ENCODE measurements at places on chromosomes 5 and 9.

GRCh38 chr9:129336601-129337331 lies 158.7 kb upstream of the IER5L start:
- DNase-seq: no peak

- DNase-seq: no peak
These were observed 317.5 kb downstream of the PIK3R1 start for GRCh38 chr5:68533051-68533450.

DNA sequence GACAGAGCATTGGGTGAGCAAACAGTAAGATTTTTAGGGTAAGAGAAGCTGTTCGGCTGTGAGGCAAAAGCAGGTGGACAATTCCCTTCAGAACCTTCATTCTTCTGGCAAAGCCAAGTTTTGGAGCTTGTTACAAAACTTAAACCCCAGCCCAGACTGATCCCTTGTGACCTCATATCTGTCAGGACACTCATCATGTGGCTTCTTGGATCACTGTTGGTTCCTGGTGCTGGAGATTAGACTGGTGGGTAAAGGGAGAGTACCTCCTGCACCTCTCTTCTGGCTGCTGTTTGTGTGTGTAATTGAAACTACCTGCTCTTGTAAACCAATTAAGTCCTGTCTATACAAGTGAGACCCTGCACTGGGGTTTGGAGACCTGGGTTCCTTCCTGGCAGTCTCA lies 21.0 kb downstream of the LARP1 start:
- DNase-seq: no peak

DNA sequence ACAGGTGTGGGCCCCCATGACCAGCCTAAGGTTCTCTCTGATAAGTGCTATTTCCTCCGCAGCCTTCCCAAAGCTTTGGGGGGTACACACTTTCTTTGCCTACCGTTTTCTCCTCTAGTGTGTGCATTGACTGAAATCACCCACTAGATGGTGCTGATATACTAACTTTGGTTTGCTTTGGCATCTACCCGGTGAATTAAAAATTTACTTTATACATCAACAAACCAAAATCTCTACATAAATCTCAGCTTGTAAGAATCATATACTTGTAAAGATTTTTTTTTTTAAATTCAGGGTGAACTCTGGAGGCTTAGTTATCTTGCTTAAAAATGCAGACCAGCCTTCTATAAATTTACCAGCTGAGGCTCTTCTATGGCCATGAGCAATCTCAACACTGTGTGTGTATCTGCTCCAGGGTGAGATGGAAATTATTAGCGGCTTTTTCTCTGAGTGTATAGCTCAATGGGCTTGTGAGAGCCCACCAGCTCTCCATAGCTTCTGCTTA lies 475.7 kb upstream of the TNC start:
- no peak for DNase-seq

GRCh38 chr5:139393497-139394122 lies 1.3 kb downstream of the PROB1 start:
- DNase-seq: no peak

GRCh38 chr9:16705111-16705604 lies 165.3 kb downstream of the BNC2 start:
- no peak for DNase-seq

GRCh38 chr5:107966201-107966600 lies 295.5 kb upstream of the EFNA5 start:
- DNase-seq: no peak

DNA sequence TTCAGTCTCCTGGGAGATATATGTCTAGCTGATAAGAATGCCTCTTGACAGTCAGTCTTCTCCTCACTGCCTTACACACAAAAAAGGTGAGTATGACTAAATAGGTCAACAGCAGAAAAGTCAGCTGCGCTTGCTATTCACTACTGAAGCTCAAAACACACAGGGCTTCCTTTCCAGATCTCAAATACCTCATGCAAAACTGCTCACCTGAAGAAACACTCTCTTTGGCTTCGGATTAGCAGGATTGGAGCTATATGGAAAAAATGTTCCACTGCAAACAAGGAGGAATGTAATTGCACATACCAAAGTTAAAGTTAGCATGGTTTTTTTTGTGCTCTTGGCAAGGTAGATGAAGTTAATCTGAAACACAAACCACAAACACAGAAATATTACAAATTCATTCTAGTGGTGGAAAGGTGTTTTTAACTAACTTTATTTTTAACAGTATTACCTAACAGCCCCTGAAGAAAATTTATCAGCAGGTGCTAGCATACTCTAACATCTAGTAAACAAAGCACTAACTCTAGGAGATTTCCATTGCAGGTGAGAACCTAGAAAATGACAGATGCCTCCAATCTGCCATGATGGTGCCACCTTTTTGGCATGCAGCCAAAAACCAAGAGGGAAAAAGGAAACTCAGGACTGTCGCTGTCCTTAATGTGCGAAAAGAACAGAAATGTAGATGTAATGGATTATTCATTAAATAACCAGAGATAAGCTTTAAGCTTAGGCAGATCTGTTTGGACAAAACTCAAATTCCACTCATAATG lies 31.8 kb downstream of the ERMP1 start:
- no peak for DNase-seq

- no peak for DNase-seq
These were observed 49.2 kb downstream of the GABRA6 start for GRCh38 chr5:161734741-161735140.

DNA sequence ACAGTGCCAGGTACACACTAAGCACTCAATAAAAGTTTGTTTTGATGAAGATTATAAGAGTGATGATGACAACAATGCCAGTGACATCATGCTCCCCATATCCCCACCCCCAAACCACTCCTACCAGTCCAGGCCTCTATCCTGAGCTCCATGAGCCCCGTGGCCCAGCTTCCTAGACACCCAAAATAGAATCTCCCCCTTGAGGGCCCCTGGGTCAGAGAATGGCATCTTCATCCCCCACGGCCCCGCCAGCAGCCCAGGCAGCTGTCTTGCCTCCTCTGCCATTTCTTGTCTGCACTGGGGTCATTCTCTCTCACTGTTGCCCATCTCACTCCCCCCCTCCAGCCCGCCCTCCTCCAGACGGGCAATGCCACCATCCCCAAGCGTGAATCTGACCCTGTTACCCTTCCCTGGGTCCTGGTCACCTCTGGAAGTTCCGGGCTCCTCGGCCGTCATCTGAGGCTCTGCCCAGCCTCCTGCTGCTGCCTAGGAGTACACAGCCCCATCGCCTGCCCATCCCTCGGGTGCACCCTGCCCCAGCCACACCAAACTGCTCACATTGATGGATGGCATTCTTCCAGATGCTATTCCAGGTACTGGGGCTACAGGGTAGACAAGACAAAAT lies 76.8 kb upstream of the LMX1B start:
- no peak for DNase-seq
